ENCODE measurements at places on chromosomes 2 and 18.

DNA sequence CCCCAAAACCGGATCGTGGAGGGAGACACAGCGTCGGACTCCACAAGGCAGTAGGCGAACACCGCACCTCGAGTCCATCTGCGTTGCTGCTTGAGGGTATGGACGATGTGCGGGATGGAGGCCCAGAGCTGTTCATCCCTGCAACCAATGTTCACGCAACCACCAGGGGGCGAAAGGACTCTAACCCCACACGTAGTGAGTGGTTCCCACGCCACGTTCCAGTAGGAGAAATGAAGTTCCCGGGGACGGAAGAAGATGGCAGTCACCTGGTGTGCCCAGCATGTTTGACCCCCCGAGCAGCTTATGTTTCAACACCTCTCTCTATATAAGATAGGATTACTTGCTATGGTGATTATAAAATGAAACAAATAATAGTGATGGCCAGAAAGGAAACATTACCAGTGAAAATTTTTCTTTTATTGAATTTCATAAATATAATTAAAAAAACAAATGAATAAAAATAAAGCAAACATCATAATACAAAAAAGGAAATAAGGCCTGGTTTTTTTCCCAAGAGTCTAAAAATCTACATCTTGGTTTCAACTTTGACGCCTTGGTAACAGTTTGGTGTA lies 184.3 kb downstream of the SH3BP4 start:
- peak; percentile 92 for DNase-seq

DNA sequence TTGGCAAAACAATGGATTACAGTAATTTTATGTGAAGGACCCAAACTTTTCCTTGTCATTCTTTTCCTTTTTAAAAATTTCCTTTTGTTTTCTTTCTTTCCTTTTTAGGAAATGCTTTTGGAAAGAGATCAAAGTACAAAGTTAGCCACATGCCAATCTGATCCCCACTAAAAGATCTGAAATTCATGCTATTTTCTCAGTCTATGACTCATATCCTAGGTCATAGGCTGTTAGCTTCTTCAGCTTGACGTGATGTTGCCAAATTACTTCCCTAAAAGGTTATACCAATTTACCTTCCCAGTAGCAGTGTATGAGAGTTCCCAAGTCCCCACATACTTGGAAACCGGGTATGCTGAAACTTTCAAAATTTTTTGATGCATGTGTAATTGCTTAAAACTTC lies 355.3 kb downstream of the INSIG2 start:
- no peak for DNase-seq

DNA sequence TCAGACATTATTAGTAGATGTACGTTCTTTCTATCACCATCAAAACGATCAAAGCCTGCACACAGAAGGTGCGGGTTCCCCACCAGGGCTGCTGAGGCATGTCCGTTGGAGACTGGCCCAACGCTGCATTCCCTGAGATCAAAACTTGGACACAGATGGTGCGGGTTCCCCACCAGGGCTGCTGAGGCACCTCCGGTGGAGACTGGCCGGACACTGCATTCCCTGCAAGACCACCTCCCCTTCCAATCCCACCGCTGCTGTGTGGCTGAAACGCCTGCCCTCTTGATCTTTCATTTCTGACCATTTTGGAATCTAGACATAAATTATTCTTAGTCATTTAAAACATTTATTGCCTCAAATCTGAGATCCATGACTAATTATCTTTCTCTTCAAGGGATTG lies 254.2 kb upstream of the SALL3 start:
- DNase-seq, result no peak

- no peak for DNase-seq
These were observed 182.5 kb upstream of the RAB6C start for GRCh38 chr2:129796801-129797488.

DNA sequence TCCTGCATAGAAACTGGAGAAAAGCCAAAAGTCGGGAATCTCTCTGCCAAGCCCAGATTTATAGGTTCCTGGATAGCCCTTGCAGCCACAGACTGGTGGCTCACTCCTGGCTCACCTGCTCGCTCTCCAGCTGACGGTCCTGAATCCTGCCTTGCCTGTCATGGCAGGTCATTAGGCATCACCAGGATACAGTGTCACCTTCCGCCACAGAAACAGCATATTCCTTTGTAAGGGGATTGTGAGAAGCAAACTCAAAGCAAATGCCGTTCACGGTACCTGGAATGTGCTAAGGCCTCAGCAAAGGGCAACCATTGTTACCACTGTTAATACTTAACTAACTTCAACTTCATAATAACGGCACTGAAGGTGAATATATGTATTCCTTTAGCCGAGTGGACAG lies 57.1 kb upstream of the GPR45 start:
- no peak for DNase-seq

DNA sequence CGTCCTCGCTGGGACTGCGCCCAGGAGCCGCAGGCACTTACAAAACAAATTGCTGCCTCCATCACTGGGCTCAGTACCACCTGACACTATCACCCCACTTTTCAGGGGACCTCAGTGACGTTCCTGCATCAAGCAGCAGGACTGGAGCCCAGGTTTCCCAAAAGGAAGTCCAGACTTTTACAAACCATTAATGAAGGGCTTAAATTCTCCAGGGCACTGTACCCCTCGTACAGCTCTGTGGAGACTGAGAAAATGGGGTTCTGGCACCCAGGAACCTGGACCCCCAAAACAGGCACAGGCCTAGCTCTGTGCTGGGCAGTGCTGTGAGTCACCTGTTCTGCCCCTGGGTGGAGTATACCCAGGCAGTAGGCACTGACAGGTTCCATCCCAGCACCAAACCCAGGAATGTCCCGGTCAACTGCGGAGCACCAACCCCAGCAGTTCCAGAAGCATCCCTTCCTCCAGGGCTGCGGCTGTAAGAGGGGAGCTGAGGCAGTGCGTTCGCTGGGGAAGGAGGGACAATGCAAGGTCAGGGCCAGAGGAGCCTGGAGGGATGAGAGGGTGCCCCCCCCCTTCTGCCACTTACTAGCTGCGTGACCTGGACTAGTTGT lies 24.6 kb upstream of the NOTO start:
- no peak for DNase-seq

DNA sequence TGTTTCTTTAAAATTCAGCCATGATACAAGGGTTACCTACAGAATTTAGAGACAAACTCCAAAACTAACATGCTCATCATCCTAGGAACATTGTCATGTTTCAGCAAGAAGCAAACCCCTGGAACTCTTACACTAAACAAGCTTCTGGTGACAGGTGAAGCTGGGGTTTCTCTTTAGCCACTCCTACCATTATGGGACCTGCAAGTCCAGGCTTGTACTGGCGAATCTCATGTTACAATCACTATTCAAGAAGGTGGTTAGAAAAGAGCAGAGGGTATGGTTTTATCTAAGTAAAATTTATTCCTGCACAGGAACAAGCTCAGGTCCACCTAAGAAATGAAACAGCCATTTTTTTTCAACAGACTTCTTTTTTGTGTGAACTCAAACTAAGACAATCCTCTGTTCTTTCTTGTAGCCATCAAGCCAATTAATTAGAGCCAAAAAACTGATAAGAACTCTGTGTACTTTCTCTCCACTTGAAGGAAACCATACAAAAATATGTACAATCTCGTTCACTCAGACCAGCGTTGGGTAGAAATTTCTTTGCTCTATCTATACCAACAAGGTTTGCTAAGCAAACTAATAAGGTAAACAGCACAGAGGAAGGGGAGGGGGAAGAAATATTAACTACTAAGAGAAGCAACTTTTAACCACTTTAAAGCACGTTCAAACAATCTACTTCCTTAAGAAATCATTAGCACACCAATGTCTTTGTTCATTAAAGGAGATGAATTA lies 63.3 kb upstream of the NEDD4L start:
- no peak for DNase-seq

DNA sequence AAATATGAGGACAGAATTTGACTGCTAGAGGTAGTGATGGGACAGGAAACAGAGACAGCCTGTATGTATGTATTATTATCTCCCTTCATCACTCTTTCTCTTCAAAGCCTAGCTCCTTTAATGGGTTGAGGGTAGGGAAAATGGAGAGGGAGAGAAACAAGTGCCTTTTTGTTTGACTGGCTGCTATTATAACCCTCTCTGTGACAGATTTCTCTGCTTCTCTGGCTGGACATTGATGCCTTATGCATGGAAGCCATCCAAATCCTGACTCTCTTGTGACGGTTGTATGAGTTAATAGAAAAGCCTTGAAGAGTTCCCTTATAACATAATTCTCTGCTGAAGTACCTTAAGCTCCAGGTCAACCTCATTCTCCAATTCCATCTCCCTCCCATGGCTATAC lies 118.5 kb upstream of the COL5A2 start:
- peak; percentile 51 for DNase-seq

DNA sequence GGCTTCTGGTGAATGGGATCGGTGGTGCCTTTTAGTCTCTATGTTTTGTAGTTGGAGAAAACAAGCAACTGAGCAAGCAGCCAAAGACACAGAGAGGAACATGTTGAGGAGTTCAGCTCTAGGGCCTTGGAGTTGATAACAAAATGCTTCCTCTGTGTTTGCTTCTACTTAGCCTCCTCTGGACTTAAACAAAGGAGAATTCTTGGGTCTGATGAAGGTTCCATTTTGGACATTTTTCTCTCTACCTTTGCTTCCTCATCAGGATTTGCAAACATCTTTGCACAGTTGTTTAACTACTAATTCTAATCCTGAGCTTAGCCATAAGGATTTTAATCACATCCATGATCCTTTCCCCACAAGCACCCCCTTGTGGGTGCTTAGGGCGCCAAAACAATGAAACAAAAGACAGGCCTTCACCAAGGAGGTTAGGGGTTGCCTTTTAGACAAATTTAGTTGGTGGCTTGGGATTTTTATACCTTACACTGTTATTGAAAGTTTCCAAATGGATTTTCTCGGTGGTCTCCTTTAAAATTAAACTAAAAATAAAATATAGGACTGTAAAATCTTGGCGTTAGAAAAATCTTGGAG lies 148.5 kb upstream of the SATB2 start:
- DNase-seq, result peak; percentile 12

- DNase-seq, result no peak
These were observed 104.6 kb downstream of the ACKR3 start for GRCh38 chr2:236674238-236674637.

DNA sequence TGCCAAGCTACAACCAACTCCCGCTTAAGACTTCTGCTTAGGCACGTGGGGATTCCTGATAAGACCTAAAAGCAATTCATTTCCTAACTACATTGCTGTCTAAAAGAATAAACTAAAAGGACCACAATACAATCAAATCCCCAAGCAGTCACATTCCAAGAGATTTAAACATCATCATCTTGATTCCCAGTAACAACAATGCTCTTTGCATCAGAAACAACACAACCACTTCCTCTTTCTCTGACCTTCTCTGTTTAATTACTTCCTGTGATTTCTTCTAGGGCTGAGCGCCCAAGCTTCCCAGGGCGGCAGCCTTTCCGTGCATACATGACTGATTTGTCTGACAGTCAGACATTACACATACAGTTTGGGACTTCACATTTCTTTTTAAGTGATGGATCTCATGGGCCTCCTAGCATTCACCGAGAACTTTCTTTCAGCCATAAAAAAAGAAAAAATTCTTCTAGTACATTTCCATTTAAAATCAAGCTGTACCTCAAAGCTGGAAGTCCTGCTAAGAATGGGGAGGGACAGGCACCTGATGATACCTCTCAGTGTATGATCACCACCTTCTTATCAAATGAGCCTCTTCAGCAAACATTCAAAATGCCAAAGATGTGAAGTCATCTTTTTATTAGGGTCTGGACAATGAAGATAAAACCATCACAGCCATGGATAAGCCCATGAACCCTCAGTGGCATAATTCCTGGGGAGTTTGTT lies 11.5 kb downstream of the SPRED2 start:
- DNase-seq, result peak; percentile 53

DNA sequence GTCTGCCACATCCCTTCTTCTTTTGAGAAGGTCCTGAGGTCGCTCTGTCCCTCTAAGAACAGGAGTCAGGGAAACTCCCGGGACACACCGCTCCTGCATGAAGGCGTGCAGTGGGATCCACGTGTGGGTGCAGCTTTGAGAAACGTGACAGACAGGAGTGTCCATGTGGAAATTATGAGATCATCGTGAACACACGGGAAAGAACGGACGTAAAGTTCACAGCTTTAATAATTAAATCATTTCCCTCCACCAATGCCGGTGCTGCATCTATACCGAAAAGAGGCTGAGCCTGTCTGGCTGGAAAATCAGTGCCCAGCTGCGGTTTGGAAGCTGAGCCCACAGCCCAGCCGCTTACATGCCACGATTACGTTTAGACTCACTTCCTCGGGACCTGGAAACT lies 372.4 kb upstream of the SALL3 start:
- DNase-seq, result no peak

DNA sequence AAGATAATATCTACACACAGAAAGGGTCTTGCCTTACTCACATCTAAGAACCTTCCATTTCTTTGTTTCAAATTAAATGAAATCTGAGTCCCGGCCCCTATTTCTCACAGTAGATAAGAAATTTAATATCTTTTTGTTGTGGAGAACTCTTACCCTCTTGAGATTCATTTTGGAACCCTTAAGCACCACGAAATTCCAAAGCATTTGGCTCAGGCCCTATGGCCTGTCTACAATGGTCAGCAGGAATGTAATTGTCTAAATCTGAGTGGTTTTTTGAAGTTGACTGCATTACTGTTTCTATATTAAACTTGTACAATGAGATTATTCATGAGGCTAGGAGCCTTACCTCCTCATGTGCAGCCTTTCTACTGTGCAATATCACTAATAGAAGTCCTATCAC lies 723.3 kb downstream of the TSN start:
- no peak for DNase-seq

DNA sequence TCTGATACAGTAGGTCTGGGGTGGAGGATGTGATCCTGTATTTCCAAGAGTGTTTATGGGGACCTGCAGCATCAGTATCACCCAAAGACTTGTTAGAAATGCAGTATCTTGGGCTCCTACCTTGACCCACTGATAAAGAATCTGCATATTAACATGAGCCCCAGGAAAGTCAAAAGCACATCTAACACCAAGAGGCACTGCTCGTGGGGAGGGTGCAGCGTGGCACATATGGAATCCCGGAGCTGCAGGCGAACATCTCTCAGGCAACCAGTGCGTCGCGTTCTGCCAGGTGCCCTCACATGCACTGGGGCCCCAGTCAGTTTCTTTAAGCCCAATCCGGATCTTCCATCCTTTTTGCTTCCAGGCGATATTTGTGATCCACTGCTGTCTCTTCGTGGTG lies 41.3 kb upstream of the ASB18 start:
- DNase-seq, result no peak

- DNase-seq, result no peak
These were observed 113.4 kb downstream of the COPS8 start for GRCh38 chr2:237199082-237199481.

Measured in SK-MEL-5 (cell line).